Stimulated activated CD4-positive, alpha-beta T cell treated with anti-CD3 and anti-CD28 coated beads, Interleukin-12 subunit alpha, Interleukin-12 subunit beta, amount 100 ng/mL, for 48 hours (primary cell): ENCODE measurements at places on chromosomes 3 and 15.

DNA sequence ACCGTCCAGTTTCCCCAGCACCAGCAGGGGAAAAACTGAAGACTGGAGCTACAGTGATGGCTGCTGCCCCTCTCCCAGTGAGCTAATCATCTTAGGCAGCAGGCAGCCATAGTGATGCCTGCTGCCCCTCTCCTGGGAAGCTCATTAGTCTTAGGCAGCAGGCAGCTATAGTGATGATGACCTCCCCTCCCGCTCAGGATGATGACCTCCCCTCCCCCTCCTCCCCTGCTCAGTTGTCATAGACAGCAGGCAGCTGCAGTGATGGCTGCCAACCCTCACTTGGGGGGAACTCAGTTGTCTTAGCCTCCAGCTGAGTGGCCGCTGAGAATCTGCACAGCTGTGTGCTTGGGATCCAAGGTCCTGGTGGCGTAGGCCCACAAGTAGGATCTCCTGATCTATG is 80.9 kb upstream of the MANF start:
- DNase-seq = no peak

- DNase-seq = no peak
These were observed 26.3 kb downstream of the ANKRD28 start for GRCh38 chr3:15771444-15771843.

DNA sequence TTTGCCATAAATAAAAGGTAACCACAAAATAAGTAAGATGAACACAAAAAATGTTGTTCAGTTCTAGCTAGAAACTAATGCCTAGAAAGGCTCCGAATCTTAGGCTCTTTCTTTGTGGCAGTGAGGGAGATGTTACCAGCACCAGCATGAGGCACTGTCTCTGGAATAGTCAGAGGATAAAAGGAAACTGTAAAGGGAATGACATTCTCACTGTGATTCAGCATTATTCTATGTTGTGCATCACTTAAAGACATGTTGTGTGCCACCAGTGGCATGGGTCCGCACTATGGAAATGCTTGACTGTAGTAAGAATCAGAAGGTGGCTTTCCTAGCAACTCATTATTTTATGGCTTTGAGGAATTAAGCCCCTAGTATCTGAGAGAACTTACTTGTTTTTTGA is 70.8 kb downstream of the SEC22A start:
- DNase-seq = no peak

- no peak for DNase-seq
These were observed 695.9 kb downstream of the NSUN3 start for GRCh38 chr3:94758751-94759150.

- DNase-seq = no peak
These were observed 8.9 kb upstream of the TMEM202 start for GRCh38 chr15:72389231-72389630.

DNA sequence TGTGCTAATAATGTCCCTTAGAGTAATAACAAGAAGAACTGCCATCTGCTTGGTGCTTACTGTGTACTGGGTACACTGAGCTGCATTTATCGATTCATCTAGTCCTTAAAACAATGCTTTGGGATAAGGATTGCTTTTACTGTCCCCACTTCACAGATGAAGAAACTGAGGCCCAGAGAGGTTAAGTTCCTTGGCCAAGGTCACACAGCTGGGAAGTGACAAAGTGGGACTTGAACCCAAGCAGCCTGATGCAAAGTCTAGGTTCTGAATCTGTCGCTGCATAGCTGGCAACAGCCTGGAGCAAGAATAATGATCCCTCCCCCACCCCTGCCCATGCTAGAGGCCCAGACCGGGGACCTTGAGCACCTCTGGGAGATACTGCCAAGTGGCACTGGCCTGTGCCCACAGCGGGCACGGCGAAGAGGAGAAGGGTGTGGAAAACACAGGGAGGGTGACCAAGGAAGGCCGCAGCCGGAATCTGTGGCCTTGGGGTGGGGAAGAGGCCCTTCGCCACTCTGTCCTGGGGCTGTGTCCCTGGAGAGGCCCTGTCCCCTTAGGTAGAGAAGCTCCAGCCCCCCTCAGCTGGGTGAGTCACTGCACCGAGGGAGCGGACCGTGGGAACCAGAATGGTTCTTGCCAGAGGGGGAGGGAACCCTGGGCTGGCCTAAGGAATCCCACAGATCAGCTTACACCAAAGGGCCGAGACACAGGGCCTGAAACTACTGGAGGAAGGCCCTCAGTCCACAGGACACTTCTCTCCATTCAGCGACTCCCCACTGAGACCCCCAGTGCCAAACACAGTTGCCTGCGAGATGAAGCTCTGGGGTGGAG is 3.5 kb downstream of the PLXND1 start:
- DNase-seq = no peak

DNA sequence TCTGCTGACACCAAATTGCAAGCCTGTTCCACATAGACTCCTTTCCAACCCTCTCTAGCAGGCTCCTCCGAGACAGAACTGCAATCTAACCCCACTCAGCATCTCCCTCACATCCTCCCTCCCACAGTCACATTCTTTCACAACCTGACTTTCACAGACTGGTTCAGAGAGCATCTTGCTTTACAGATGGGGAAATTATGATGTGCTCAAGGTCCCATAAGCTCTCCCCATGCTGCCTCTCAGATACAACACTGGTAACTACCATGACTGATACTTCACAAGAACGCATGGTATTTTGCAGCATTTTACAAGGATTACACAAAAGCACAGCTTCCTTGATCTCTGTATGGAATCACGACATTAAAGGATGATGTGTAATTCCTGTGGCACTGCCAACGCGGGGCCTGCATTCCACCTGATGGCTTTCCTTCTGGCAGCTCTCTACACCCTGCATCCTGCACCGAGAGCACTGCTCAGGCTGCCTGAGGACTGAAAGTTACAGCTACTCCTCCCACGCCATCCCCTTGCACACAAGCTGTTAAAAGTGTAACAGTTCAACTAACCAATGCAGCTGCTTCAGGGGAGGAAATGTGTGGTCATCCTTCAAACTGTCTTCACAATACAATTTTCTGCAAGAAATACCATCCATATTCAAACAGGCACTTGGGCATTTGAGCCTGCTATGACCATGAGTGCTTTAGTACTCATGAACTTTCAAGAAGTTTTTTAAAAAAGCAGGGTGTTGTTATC is 27.6 kb downstream of the TBC1D2B start:
- DNase-seq = peak; percentile 71

DNA sequence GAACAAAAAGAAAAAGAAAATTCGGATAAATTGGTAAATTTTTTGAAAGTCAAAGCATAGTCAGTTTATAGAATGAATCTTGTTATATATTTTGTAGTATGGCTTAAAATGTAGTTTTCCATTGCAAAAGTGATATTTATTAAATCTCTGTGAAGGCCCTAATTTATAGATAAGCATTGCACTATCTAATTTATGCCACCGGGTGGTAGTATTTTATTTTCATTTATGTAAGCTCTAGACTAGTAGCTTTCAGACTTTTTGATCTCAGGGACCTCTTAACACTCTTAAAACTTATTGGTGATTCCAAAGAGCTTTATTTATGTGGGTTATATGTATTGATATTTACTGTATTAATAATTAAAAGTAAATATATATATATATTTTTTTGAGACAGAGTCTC is 133.9 kb upstream of the LRRFIP2 start:
- DNase-seq = no peak

DNA sequence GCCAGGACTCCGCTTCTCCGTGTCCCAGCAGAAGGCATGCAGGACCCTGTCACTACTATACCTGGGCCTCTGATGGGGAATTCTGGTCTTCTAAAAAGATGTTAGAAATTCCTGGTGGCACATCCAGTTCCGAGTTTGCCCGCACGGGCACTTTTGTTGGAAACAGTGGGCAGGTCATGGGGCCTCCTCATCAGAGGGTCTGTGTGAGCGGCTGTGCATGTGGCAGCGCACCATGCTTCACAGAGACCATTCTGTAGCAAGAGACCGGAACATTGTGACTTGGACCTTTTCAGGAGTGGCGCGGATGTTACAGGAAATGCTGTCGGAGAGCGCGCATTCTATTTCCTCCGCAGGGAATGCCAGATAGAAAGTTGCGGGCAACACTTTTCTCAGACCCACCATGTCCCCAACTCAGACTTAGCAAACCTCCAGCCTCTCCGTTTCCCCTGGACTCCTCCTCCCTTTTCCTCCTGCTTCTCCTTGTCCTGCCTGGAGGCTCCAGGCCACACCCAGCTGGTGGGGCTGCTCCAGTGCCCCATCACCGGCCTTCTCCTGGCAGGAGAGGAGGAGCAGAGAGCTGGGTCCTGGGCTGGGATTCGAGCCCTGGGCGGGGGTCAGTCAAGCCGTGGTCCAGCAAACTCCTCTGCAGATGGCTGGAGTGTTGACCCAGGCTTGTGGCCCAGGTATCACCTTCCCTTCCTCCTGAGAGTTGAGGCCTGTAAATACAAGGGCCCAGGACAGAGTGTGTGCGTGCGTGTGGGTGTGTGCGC is 46.6 kb downstream of the KLF13 start:
- no peak for DNase-seq

DNA sequence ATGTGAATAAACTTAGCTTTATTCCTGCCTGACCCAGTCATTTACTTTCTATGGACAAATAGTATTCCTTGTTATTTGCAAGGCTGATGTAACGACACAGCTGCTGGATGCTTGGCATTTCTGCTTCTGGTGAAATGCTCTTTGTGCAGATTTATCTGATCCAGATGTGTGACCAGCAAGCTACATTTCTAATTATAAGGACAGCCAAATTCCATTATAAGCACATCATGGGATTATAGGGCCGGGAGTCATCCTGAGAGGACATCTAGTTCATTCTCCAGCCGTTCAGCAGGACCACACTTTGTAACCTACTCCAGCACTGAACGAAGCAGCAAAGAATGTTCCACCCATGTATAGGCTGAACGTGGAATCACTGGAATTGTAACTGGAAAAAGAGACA is 42.9 kb downstream of the FNDC3B start:
- DNase-seq = no peak

DNA sequence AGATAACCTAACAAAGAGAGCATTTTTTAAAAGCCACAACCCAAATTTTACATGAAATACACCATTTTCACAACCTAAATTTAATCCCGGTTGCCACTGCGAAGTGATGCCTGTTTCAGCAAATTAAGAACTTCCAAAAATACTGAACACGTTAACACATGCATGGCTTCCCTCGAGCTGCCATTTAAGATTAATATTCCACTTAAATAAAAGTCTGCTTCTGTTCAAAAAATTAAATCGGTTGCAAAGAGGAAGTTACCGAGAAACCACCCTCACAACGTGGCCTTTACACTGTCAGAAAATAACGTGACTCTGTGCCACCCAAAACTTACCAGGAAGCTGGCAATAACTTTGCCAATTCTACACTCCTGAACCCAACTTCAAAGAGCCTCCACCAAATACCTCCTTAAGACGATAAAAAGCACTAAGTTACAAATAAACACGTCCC is 1.2 kb downstream of the TBL1XR1 start:
- DNase-seq = no peak

DNA sequence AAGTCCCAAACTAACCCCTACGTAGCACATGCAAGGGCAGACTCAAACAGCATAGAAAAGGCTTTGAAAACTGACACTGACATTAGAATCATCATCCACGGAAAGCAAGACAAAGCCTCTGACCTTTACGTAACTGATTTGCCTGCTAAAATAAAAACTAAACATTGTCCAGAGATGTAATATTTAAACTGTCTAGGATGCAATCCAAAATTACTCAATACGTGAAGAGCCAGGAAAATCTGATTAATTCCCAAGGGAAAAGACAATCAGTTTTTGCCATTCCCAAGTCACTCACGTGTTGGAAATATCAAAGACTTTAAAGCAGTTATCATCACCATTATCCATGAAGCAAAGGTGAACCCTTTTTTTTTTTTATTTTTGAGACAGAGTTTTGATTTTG is 13.3 kb upstream of the IQCF1 start:
- no peak for DNase-seq

- DNase-seq = no peak
These were observed 2.0 kb downstream of the MGLL start for GRCh38 chr3:127820221-127820825.

- DNase-seq = no peak
These were observed 43.7 kb downstream of the PARP15 start for GRCh38 chr3:122621112-122621511.

GRCh38 chr3:10804183-10804648 is 11.8 kb upstream of the SLC6A11 start:
- no peak for DNase-seq

DNA sequence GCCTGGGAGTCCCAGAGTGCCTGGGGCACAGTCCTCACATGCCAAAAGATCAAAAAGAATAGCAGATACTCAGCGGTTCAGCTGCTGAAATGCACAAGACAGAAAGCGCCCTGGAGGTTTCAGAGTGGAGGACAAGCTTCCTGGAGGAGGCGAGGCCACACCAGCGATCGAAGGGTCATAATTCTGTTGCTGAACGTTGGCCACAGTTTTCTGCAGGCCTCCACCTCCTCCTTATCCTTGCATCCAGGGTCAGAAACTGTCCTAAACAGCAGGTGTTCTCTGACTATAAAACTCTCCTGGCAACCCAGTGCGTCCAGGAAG is 220.3 kb upstream of the LINGO1 start:
- no peak for DNase-seq

GRCh38 chr3:58697561-58697960 is 31.0 kb upstream of the FAM3D start:
- DNase-seq = no peak

- no peak for DNase-seq
These were observed 3.1 kb upstream of the ACKR4 start for GRCh38 chr3:132593947-132594323.

DNA sequence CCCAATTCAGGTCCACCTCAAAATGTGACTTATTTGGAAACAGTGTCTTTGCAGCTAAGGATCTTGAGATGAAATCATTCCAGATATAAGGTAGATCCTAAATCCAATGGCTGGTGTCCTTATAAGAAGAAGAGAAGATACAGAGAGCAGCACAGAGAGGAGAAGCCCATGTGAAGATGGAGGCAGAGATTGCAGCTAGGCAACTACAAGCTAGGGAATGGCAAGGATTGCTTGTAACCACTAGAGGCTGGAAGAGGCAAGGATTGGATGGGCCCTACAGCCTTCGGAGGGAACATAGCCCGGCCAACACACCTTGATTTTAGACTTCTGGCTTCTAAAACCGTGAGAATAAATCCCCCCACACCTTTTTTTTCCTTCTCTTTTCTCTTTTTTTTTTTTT is 38.5 kb downstream of the SYN2 start:
- no peak for DNase-seq

DNA sequence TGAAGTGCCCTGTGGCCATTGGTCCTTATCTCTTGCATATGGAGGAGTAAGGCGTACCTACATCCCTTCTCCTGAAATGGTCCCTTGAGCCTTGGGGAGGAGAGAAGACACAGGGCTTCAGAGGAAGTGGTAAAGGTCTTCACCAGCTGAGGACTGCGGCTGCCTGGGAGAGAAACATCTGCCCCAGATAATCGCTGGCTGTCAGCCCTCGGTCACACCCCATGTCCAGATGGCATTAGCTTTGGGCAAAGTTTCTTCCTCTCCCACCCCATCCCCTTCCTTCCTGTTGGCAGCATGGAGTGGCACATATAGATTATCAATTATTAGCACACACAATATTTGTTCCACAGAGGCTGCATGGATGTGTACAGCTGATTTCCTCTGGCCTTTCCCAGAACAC is 61.6 kb downstream of the LRTM1 start:
- no peak for DNase-seq

- no peak for DNase-seq
These were observed 410.0 kb downstream of the DIPK2A start for GRCh38 chr3:144381607-144382006.

- no peak for DNase-seq
These were observed 8.7 kb downstream of the NSMCE3 start for GRCh38 chr15:29260896-29261295.
